ENCODE measurements at places on chromosomes 12 and 14. TPM values are rescaled to one million over a fixed set of nuclear protein-coding genes. Genes with fewer than 3 reads are reported as not detected.

DNA sequence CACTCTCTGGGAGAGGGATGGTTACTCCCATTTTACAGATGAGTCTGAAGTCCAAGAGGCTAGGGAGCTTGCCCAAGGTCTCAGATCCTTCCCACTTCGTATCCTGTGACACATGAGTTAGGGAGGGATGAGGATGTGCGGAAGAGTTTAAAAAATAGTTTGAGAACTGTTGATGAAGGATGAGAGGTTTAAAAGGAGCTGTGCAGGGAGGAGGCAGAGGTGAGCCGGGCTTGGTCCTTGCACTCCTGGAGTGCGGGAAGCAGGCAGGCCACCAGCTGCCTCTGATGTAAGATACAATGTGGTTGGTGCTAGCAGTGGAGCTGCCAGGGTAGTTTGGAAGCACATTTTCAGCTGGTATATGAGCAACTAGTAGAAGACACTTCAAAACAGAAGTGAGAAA is 46.5 kb downstream of the TSPAN9 start:
- DNase-seq = no peak

DNA sequence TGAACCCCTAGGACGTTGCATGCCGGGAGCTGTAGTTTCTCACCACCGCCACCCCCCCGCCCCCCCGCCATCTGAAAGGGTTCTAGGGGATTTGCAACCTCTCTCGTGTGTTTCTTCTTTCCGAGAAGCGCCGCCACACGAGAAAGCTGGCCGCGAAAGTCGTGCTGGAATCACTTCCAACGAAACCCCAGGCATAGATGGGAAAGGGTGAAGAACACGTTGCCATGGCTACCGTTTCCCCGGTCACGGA is 501 bp upstream of the HSP90B1 start:
- DNase-seq = no peak

GRCh38 chr12:114500775-114501473 is 95.0 kb upstream of the TBX5 start:
- DNase-seq = no peak

- DNase-seq = no peak
Observed at GRCh38 chr12:97594236-97595088, 131.9 kb downstream of the RMST start.

DNA sequence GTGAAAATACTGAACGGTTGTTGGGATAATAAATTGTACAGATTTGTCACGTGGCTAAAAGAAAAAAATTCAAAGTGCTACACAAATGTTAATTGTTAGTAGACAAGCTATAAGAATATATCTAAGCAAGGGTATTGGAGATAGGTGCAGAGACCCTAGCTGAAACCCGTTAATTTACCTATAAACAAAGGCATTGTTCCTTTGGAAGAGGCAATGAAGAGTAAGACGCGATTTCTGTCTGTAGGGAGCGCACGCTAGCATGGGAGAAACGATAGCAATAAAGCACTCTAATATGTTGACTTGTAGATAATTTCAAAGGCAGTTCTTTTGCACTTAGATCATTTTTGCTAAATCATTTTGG is 565 bp downstream of the CCDC77 start:
- no peak for DNase-seq

GRCh38 chr12:120346681-120347080 is 19.1 kb upstream of the PLA2G1B start:
- DNase-seq = no peak

GRCh38 chr12:25993901-25994651 is 35.6 kb downstream of the RASSF8 start:
- DNase-seq = no peak

GRCh38 chr14:20331053-20331613 is 1.9 kb downstream of the CCNB1IP1 start:
- no peak for DNase-seq

DNA sequence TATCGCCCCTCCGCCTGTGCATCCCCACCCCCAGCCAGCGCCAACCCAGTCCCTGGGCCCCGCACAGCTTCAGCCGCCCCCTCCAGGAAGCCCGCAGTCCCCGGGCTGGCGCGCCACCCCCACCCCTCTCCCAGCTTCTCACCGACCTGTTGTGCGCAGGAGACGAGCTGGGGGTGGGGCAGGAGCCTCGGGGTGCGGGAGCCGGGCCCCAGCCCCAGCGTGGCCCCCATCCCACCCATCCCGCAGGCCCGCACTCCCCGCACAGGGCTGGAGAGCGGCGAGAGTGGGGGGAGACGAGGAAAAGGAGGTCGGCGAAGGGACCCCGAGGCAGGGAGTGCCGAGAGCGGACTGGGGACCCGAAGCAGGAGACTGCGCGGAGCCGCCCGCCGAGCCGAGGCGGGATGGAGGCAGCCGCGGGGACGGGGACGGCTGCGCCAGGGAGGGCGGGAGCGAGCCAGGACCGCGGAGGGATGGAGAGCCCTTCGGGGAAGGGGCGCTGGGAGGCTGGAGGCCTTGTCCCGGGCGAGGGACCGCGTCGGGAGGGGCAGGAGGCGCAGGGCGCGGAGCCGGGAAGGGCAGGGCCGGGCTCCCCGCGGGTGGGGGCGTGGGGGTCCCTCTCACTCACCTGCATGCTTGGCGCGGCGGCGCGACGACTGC is 498 bp downstream of the PIANP start:
- no peak for DNase-seq

DNA sequence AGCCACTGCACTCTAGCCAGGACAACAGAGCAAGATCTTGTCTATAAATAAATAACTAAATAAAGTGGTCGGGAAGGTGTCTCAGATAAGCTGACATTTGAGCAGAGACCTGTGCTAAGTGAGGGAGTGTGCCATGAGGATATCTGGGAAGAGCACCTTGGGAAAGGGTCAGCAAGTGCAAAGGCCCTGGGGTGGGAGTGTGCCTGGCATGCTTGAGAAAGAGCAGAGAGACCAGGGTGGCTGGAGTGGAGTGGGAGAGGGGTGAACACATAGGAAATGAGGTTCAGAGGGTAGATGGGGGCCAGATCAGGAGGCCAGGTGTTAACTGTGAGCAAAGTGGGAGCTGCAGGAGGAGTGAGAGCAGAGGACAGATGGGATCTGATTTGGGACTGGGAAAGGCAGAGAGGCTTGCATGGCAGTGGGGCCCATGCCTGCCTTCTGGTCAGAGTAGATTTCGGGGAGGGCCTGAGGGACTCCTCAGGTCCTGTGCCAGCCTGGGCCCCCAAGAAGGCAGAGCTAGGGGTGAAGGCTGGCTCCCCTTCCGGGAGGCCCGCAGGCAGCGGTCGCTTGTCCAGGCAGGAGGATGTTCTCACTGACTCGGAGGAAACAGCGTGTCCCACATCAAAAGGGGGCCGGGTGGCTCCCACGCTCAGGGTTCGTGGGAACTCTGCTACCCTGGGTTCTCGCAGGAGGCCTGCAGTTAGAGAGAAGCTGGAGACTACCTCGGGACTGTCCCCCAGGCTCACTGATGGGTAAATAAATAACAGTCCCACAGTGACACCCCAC is 32.6 kb downstream of the DTX1 start:
- no peak for DNase-seq

GRCh38 chr12:110670161-110670701 is 18.7 kb downstream of the HVCN1 start:
- no peak for DNase-seq

DNA sequence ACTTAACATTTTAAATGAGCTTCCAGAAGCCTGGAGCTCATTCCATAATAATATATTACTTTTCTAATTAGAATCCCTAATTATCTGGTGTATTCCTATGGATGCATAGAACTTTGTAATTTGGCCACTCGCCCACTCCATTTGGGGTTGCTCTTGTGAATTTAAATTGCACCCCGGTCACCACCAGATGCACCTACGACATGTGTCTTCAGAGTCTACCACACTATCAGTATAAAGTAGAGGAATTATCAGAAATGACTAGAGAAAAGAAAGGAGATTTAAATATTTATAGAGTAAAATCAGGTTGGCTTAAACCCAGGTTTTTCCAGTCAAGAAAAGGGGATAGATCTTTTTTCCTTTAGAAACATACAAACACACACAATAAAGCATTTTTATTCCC is 145.8 kb upstream of the DCN start:
- no peak for DNase-seq

DNA sequence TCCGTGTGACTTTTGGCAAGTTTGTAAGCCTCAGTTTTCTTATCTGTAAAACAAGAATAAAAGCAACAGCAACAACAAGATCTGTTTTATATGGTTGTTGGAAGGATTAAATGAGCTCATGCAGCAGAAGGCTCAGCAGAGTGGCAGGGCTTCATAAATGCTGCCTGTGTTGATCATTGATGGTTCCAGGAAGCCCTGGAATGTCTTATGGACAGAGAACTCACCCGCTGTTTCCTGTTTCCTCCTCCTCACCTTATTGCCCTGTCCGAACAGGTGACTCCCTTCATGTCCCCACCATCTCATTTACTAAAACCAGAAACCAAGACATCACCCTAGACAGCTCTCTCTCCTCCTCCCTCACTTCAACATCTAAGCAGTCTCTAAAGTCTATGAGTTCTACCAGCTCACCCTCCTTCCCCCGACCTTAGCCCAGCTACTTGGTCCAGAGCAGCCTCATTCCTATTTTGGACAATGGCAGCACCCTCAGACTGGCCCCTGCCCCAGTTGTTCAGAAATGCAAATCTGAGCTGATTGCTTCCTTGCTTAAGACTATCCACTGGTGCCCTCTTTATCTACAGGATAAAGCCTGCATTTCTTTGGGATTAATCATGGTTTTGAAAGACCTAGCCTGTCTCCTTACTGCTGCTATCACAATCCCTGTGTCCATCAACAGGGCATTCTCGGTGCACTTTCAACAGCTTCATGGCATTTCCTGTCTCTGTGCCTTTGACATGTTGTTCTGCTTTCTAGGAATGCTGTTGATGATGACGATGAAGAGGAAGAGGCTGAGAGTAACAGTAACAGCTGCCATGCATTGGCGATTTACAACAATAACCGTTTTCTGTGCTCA is 21.4 kb upstream of the GSG1 start:
- DNase-seq = no peak

DNA sequence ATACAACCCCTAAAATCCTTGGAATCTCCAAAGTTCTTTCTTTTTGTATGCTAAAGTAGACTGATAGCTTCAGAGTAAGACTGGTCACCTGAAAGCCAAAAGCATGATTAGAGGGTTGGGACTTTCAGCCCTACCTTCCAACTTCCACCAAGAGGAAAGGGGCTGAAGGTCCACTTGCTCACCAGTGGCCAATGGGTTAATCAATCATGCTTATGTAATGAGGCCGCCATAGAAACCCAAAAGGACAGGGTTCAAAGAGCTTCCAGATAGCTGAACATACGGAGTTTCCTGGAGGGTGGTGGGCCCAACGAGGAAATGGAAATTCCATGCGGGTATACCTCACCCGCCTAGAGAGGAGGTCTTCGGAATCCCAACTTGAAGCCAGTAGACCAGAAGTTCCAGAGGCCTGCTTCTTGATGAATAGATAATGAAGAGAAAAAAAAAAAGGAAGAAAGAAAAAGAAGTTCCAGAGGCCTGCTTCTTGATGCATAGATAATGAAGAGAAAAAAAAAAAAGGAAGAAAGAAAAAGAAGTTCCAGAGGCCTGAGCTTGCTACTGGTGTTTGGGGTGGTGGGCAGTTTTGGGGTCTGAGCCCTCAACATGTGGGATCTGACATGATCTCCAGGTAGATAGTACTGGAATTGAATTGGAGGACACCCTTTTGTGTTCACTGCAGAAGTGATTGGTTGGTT is 11.2 kb upstream of the BTG1 start:
- DNase-seq = no peak

GRCh38 chr12:56839915-56840325 is 76.8 kb downstream of the HSD17B6 start:
- peak; percentile 48 for DNase-seq

GRCh38 chr14:54312166-54312801 is 84.5 kb upstream of the CDKN3 start:
- DNase-seq = peak; percentile 62

GRCh38 chr12:86723326-86723725 is 467.1 kb upstream of the MGAT4C start:
- DNase-seq = no peak

GRCh38 chr14:88323523-88324199 is 592 bp upstream of the KCNK10 start:
- DNase-seq = no peak

DNA sequence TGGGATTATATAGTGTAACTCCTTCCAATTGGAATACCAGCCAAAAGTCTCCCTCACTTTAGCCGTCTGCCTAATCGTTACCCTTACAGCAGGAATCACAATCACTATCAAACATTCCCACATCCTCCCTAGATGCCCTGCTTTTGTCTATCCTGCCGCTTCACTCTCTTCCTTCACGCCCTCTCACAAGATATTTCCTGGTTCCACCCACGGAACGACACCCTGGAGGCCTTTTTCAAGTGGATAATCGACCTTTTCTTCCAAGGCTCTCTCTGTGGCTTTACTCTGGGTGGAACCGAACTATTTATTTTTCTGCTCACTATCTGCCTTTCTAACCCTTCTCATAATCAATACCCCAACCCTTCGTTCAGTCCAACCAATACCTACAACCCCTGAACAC is 58.9 kb downstream of the MOK start:
- DNase-seq = no peak

GRCh38 chr12:124759841-124760503 is 103.7 kb downstream of the SCARB1 start:
- no peak for DNase-seq

- DNase-seq = no peak
Observed at GRCh38 chr12:113240395-113240794, 19.1 kb downstream of the TPCN1 start.

- DNase-seq = no peak
Observed at GRCh38 chr14:75501080-75501479, 21.2 kb upstream of the BATF start.

DNA sequence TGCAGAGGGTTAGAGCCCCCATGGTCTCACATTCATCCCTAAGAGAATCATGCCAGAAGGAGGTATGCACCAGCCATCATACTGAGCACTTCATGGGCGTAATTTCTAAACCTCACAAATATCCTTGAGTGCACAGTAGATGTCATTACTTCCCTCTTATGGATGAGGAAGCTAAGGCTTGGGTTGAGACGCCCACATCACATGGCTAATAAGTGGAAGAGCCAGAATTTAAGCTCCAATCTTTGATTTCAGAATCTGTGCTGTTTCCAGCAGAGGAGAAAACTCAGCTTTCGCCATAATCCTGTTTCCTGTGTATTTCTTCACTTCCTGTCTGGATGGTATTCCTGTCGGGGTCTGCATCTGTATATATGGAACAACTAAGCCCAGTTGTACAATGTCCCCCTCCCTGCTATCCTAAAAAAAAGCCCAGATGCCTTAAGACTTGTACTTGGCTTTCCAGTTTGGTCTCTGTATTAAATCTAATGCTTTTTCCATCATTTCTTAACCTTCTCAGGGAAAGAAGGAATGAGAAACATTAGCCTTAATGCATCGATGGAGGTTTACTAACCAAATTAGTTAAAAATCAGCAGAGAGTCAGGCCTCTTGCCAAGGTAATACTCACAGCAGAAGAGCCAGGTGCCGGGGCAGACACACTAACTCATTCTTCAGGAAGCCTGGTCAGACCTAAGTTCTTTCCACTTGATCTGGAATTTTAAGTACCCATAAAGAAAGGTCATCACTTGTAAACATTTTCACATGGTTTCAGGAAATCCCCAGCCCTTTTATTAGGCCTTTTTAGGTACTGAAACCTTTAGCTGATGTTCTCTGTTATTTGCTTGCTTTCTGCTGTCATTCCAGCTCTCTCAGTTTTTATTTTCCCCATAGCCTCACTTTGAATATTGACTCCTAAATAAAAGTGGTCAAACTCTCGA is 5.3 kb downstream of the ISCU start:
- no peak for DNase-seq

GRCh38 chr14:56524971-56525677 is 54.5 kb upstream of the TMEM260 start:
- DNase-seq = no peak

The TEAD4 gene
- total RNA-seq = 43.2 TPM

The TMEM132C gene
- total RNA-seq = not detected

The DNAL1 gene
- total RNA-seq = 14.6 TPM

The KRT77 gene
- total RNA-seq = not detected

The KLHDC1 gene
- 0.98 TPM for total RNA-seq

The CLEC2B gene
- not detected for total RNA-seq

The ZNF891 gene
- total RNA-seq = 0.02 TPM

The CLEC12A gene
- total RNA-seq = not detected

All from HCT116 (cell line).